ENCODE measurements at places on chromosomes 13 and 19. TPM values are rescaled to one million over a fixed set of nuclear protein-coding genes. Genes with fewer than 3 reads are reported as not detected.

DNA sequence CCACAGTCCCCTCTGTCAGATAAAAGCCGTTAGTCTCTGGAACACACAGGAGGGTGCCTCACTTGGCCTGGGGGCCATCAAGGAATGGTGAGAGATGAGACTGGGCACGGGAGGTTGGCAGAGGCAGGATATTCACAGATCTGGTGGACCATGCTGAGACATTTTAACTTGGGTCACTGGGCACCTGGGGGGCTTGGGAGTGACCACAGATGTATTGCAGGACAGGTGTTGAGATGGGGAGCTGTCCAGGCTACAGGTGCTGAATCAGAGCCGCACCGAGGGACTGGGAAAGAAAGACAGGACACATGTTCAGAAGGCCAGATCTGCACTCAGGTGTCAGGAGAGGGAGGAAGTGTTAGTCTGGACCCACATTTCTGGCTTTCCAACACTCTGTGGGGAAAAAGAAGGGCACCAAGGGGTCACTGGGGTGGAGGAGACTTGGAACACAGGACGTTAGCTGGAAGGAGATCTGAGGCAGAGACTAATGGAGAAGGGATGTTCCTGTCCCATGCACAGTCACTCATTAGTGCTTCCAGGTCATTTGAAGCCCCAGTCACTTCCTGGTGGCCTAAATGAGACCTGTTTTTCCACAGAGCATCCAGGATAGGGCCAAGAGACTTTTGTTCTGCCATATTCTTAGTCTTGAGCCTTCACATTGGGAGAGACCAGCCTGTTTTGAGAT is 56.1 kb downstream of the CHST8 start:
- DNase-seq = no peak

GRCh38 chr19:42279155-42279901 is 10.3 kb downstream of the CIC start:
- DNase-seq = no peak

GRCh38 chr19:39024875-39025641 is 7.3 kb downstream of the FBXO27 start:
- no peak for DNase-seq

DNA sequence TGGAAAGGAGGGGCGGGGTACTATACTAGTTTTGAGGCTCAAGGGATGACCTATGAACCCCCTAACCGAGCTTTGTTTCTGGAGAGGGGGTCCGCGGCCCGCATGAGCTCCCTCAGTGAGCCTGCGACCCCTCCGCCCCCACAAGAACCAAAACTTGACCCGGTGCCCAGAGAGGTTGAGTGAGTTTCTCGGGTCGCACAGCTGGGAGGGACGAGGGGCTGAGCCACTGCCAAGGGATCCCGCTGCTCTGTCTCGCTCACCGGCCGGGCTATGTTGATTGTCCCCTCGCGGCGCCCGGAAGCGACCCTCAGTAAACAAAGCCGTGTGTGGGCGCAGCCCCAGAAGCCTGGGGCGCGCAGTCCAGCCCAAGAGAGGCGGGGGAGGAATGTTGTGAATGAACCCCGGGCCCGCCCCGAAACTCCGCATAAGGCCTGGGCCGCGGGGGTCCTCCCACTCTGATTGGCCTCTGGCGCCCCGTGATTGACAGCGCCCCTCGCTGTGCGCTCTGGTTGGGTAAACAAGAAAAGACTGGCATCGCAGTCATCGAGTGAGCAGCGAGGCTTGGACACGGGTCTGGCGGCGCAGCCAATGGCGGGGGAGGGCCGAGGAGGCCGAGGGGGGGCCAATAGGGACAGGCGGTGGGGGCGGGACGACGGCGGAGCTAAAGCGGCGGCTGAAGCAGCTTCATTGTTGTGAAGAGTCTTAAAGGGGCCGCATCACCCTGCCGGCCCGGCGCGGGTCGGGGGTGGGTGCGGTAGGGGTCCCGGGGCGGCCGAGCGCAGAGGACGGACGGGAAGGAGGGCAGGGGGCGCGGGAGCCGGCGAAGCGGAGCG is at the start of gene ZSWIM4:
TSS of gene ZSWIM4 (plus strand) at position 687 of the 833 bp plus-strand sequence. CDS start 206 bp downstream, outside the sequence.
- peak; percentile 98 for DNase-seq

GRCh38 chr19:41638641-41639081 is 11.8 kb upstream of the CEACAM4 start:
- DNase-seq = no peak

The KASH5 gene
- total RNA-seq = not detected

- no peak for DNase-seq
These were observed 11.9 kb downstream of the ZIC5 start for GRCh38 chr13:99959540-99960230.

The PSG5 gene
- not detected for total RNA-seq

The MEX3D gene
- total RNA-seq = 24.2 TPM

The YJEFN3 gene
- total RNA-seq = 1.8 TPM

The PALM3 gene
- total RNA-seq = 0.90 TPM

DNA sequence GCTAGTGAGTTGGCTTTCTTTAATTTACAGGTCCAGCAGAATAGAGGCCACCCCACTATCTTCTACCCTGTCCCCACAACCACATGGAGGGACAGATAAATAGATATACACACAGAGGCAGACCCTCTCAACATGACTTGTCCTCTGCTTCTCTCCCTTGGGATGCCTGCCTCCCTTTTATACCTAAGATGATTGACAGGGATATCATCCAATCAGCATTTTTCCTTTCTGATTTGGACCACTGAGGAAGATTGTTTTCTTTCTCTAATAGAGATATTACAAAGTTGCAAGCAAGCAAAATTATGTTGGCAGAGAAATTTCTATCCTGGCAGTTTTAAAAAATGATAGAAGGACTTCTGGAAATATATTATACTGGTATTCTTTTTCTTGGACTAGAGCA is 35.8 kb downstream of the STOML3 start:
- DNase-seq = no peak

DNA sequence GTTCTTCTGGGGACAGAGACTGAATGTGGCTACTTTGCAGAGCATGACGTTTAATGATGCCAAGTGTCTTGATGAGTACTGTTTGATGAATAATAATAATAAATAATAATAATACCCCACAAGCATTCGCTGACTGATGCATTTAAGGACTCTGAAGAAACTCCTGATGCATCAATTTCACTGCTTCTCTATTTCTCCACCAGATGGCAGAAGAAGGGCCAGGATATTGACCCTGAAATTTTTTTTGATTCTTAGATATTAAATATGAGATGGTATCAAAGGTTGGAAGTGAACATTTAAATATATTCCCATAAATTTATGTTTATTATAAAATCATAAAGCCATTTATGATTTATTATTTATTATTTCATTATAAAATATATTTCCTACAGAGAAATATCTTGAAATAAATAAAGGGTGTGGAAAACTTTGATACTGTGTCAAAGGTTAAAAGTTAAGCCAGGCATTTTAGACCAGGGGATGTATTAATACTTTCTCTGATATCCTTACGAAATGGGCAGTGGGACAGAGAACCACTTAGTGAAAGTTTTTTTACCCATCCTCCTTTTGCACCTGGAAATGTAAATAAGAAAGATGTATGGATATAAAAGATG is 170.9 kb downstream of the LACC1 start:
- DNase-seq = no peak

All from urinary bladder (tissue), 4 donors.